ENCODE measurements at places on chromosomes 1 and 21.

GRCh38 chr1:156247460-156248322 lies at the start of gene PAQR6:
Gene PAQR6, minus strand, starts transcription at chr1:156248056. Its CDS starts 1,325 bp downstream, at chr1:156246731.
- DNase-seq: no peak

DNA sequence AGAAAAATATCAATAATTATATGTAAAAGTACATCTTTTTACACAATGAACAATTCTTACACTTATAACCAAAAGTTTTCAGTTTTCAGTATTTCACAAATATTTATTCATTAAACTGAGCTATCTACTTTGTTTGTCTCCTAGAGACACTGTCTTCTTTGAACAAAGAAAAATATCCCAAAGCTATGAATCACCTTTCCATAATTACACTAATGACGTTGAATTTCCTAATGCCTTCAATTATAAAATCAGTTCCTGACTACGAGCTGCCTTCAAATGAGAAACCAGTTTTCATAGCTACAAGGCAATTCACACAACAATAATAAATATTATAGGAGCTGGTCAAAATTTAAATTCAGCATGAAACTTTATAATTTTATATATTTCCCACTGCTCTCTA lies 201.8 kb upstream of the BRINP3 start:
- no peak for DNase-seq

- DNase-seq: no peak
These were observed 5.6 kb upstream of the GPR25 start for GRCh38 chr1:200867018-200867811.

- no peak for DNase-seq
These were observed 1.2 kb upstream of the PSMB2 start for GRCh38 chr1:35642471-35642955.

GRCh38 chr1:202289009-202289408 lies 52.7 kb downstream of the UBE2T start:
- DNase-seq: no peak

DNA sequence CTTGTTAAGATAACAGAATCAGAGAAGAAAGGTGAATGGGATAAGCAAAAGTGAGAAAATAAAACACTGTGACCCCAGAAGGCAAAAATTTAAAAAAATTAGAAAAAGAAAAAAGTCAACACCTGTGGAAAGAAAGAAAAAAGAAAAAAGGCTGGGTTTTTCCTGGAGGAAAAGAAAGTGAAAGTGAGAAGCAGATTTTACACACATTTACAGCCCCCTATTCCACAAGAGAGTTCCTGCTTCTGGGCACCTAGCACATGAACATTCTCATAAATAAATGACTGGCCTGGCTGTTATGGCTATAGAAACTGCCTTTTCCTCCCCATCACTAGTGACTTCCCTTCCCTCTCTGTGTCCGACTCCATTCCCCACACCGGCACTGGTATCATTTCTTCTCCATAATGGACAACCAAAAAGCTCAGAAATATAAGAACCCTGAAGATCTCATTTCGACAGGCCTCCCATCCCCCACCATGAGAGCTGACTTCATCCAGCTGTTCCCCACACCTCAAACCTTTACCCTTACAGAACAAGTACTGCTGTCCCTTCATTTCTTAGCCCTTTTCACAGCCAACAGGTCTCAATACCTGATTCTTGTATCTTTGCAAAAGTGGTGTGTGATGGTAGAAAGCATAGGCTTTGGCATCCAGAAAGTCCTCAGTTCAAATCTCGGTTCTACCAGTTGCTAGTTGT lies 12.6 kb downstream of the MTF1 start:
- DNase-seq: no peak

- no peak for DNase-seq
These were observed 65.6 kb downstream of the GTF2B start for GRCh38 chr1:88825721-88826120.

DNA sequence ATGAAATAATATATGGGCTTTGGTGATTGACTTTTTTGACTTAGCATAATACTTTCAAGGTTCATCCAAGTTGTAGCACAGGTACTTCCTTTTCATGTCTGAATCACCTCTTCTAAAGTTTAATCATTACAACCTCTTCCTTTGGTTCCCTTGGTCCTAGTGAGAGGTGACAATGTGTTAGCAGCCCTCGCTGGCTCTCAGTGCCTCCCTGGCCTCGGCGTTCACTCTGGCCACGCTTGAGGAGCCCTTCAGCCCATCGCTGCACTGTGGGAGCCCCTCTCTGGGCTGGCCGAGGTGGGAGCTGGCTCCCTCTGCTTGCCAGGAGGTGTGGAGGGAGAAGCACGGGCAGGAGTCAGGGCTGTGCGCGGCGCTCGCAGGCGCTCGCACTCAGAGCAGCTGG lies 13.0 kb upstream of the RCAN3 start:
- no peak for DNase-seq

DNA sequence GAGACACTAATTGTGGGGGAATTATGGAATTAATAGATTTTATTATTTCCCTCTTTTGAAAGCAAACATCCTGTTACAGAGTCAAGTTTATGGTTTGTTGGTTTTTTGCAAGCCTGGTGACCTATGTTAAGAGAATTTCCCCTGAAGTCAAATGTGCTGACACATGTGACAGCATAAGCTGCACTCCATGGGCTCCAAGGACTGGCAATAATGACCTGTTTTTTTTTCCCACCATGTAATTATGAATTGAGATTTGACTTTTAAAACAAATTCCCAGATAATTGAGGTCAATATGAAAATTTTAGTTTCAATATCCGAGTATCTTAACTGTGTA lies 242.5 kb upstream of the SGIP1 start:
- DNase-seq: no peak

- DNase-seq: no peak
These were observed 29.9 kb upstream of the PPP1R15B start for GRCh38 chr1:204441558-204441957.

DNA sequence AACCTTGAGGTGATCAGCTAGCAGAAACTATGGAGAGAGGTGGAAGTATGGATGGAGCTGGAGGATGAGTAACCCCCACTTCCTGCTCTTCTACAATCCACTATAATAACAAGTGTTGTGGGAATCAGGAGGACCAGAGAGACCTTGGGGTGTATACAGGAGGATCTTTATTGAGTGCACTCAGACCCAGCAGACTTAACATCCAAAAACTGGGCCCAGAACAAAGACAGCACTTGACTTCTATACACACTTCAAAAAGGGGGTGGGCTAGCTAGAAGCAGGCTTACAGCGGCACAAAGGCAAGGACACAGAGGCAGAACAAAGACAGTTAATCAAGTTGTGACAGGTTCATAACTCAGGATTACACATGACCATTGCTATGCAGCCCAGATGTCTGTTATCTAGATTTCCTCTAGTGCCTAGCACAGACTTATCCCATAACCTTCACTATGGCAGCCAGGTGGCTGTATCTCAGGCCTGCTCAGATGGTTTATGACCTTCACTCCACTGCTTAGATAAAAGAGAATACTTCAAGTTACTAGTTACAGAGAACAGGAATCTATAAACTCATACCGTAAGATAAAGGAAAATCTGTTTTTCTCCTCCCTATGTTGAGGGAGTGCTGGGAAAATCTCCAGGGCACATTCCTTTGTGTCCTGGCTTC lies 36.1 kb upstream of the PADI2 start:
- DNase-seq: no peak

Measured in AG04450 (cell line).